ENCODE measurements at places on chromosomes 7 and 10. TPM values are rescaled to one million over a fixed set of nuclear protein-coding genes. Genes with fewer than 3 reads are reported as not detected.

ANKRD22 gene
- total RNA-seq, result 0.24 TPM

PGAM2 gene
- total RNA-seq, result 4.8 TPM

SFRP4 gene
- 98.6 TPM for total RNA-seq

AP1S1 gene
- total RNA-seq, result 21.3 TPM

SLC13A4 gene
- 2.2 TPM for total RNA-seq

GFRA1 gene
- 27.1 TPM for total RNA-seq

ZNF736 gene
- 16.0 TPM for total RNA-seq

TDRD1 gene
- 0.19 TPM for total RNA-seq

NAT16 gene
- total RNA-seq, result not detected

CACNB2 gene
- total RNA-seq, result 14.6 TPM

EGR2 gene
- 23.0 TPM for total RNA-seq

ATRNL1 gene
- total RNA-seq, result 41.0 TPM

UPK3B gene
- total RNA-seq, result 1.7 TPM

TES gene
- 145 TPM for total RNA-seq

CPEB3 gene
- total RNA-seq, result 8.0 TPM

NKX1-2 gene
- total RNA-seq, result not detected

LIPN gene
- not detected for total RNA-seq

KIAA1549 gene
- 1.0 TPM for total RNA-seq

LRMDA gene
- total RNA-seq, result 17.9 TPM

GSTO1 gene
- 84.1 TPM for total RNA-seq

TMEM213 gene
- not detected for total RNA-seq

ASB10 gene
- total RNA-seq, result not detected

RBP3 gene
- not detected for total RNA-seq

ZFAND4 gene
- total RNA-seq, result 16.8 TPM

USP6NL gene
- total RNA-seq, result 11.3 TPM

FAM25G gene
- not detected for total RNA-seq

PDIA4 gene
- total RNA-seq, result 86.0 TPM

PIP gene
- not detected for total RNA-seq

OPN1SW gene
- not detected for total RNA-seq

JCAD gene
- total RNA-seq, result 82.4 TPM

SPDYE2B gene
- total RNA-seq, result not detected

ZNF248 gene
- 15.1 TPM for total RNA-seq

GARS1 gene
- total RNA-seq, result 73.8 TPM

ATP6V0A4 gene
- total RNA-seq, result not detected

PRSS37 gene
- total RNA-seq, result not detected

TET1 gene
- total RNA-seq, result 2.2 TPM

SPDYE6 gene
- total RNA-seq, result not detected

NPSR1 gene
- not detected for total RNA-seq

COL26A1 gene
- total RNA-seq, result not detected

SNX10 gene
- 5.6 TPM for total RNA-seq

POLR2J2 gene
- 10.0 TPM for total RNA-seq

FOXI2 gene
- 0.48 TPM for total RNA-seq

NUTM2D gene
- total RNA-seq, result 4.1 TPM

CHCHD1 gene
- total RNA-seq, result 13.2 TPM

EN2 gene
- not detected for total RNA-seq

SLC35G1 gene
- 1.5 TPM for total RNA-seq

RET gene
- total RNA-seq, result 2.5 TPM

JAKMIP3 gene
- total RNA-seq, result 0.23 TPM

UTF1 gene
- total RNA-seq, result not detected

COL1A2 gene
- 1,770 TPM for total RNA-seq

SRGN gene
- total RNA-seq, result 230 TPM

EBLN1 gene
- total RNA-seq, result not detected

Measured in aorta (tissue), 5 donors.